ENCODE measurements at places on chromosomes 11 and 22.

GRCh38 chr22:25219948-25220442 lies 556 bp downstream of the CRYBB2 start:
- DNase-seq, result no peak

GRCh38 chr22:36644333-36644757 lies 59.2 kb downstream of the CACNG2 start:
- peak; percentile 3 for DNase-seq

- DNase-seq, result no peak
These were observed 18.9 kb upstream of the PISD start for GRCh38 chr22:31680861-31681341.

- DNase-seq, result no peak
These were observed 35.0 kb downstream of the CWC15 start for GRCh38 chr11:94938095-94939055.

DNA sequence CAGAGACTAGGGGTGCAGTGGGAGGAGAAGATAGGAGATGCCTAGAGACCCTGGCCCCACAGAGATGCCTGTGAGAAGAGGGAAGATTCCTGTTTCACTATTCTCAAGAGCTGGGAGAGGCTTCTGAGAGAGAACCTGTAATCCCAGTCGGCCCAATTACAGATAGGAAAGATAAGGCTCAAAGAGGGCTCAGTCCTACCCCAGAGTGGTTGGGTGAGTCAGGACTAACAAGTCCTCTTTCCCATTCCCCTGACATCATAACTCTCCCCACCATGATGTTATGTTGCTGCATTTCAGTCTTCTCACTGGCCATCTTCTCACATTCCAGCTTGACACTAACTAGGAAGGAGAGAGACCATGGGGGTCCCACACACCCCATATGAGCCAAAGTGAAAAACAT lies 17.9 kb downstream of the ARHGEF12 start:
- no peak for DNase-seq

GRCh38 chr22:41256254-41257253 lies 15.8 kb upstream of the CHADL start:
- no peak for DNase-seq

DNA sequence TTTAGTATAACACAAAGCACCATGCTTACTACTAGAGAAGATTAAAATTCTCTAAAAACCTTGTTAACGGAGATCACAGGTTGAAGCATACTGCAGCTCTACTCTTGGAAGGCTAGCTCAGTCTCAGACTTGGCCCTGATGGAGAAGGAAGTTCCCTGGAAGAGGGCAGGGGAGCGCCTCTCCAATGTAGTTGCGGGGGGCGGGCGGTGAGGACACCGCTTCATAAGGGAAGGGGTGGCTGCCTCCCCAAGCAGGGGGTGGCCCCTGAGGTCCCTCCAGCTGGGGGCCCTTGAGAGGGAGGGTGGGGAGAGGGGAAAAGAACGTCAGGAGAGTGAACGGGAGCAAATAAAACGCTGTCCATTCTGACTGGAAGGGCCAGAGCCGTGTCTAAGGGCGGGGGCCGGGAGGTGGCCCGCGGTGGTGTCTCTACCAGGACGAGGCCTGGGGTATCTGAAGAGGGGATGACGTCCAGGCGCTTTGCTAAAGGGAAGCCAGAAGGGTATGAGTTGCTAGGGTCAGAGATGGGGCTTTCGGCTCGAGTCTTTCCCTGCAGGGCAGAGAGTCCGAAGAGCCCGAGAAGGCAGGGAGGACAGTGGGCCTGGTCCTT lies 553 bp upstream of the USP47 start:
- DNase-seq, result no peak

DNA sequence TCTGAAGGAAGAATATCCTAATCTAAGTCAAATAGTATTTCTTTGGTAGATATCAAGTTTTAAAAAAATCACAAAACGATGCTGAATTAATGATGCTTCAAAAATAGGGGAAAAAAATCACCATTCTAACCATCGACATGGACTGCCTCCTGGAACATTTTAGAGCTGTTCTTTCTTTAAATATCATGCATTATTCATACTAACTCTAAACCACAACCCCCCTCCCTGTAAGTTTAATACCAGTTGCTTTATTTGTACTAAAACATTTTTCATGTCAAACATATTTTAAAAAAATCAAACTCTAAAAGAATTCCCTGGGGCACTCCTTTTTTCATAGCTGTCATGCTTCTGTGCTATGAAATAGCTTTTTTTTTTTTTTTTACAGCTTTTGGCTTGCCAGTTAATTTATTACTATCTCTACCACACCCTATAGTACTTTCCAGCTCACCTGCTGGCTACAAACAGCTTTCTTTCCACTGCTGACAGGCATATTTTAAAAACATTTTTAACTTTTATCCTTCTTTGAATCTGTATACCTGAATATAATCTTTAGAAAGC lies 256.9 kb downstream of the SOX6 start:
- DNase-seq, result no peak

DNA sequence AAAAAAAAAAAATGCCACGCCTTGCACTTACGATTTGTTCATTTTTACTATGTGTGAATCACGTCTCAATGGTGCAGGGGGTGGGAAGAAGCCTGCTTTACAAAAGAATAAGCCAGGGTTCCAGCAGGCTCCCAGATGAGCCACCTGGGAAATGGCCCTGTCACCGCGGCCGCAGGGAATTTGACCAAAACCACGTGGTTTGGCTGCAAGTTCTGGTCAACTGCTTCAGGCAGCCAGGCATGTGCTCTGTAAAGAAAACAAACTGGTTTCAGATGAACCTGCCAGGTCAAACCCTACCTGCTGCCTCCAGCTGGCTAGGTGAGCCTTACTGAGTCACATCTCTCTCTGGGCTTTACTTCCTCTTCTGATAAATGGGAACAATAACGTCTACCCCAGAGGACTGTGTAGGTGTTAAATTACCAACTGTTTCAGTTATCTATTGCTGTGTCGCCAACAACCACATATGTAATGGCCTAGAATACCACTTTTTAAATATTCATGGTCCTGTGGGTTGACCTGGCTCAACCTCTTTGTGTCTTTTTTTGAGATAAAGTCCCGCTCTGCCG lies 30.5 kb upstream of the GCAT start:
- DNase-seq, result no peak

DNA sequence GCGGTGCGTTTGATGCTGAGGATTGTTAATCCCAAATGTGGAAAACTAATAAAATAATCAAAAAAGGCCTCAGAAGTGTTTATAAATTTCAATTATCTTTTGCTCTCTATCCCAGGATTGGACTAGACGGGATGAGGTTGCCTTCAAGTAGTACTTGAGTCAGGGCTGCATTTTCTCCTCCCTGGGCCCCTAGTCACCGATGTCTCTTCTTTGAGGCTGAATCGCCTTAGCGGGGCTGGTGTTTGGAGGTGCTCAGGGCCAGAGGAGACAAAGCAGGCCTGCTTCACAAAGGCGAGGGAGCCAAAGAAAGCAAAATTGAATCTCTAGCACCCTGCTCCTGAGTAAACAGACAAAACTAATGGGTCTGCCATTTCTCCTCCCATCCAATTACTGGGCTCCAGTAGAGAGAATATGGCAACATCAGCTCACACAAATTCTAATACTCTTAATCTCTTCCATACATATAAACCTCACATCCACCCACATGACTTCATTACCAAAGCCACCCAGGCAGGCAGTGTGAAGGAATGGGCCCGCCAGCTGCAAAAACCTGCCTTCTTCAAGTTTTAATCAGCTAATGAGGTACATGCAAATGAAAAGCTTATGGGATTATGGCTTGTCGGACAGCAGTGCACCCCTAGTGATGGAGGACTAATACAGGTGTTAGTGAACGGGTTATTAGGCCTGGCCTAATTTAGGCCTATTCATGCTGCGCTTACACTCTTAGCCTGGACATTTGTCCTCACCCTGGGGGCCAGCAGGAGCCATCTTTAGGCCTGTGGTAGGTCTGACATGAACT lies 52.7 kb upstream of the HTATIP2 start:
- DNase-seq, result no peak

GRCh38 chr11:127627629-127628457 lies 627.3 kb upstream of the KIRREL3 start:
- no peak for DNase-seq

- no peak for DNase-seq
These were observed 643.9 kb downstream of the BRD1 start for GRCh38 chr22:49183826-49184216.

Data from immature natural killer cell (primary cell).